ENCODE measurements at places on chromosomes 5 and 9.

DNA sequence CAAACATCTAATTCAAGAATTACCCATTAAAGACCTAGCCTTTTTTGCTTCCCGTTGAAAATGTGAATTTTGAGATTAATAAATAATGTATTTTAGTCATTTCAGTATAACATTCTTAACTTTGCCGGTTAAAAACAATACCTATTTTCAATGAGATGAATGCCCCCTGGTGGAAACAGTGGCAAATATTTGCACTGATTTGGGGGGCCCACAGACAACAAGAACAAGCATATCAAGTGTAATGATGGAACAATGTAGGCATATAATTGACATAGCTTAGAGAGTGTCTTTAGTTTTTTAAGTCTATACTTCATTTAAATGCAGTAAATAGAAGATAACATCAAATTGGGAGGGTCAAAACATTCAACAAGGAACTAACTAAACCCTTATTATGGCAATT lies 111.9 kb downstream of the NTRK2 start:
- no peaks in the 10 kb centered on the region for H3K36me3 ChIP-seq
- no peaks in the 10 kb centered on the region for H3K27me3 ChIP-seq
- no peak overlapping the region for H3K27ac ChIP-seq
- H3K4me1 ChIP-seq = no peaks in the 10 kb centered on the region
- DNase-seq = no peak
- H3K4me3 ChIP-seq = no peak overlapping the region

DNA sequence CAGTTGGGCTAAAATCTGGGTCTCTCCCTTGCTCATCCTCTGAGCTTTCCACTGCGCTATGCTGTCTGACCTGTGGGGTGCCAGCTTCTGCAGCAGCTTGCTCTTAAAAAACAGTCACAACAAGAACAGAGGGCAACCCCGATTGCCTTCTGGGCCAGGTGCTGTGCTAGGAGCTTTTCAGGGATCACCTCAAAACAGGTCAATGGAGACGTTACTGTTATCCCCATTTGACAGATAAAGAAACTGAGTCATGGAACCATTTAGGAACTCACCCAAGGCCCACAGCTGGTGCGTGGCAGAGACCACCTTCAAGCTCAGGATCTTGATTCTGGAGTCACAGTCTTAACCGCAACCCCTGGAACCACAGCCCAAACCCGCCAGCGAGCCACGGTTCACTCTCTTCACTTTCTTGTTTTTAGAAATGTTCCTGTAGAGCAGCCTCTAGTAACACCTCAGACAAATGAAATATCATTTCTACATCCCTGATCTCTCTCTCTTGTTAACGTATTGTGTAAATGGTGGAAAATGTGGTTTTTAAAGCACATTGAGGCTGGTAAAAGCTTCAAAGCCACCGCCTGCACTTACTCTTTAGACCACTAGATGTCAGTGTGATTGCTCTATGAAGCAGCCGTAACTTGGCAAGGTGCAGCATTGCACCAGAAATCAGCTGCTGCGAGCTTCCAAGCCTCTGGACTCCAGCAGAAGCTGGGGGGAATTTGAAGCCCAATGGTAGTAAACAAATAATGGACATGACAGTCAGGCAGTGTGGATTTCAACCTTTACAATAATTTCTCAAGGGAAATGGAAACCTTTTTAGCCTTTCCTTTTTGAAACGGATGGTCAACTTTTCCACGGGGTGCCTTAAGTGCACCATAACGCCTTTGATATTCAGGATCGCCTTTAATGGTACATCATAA lies 1.7 kb downstream of the FYB1 start:
- no peak overlapping the region for H3K4me3 ChIP-seq
- no peaks in the 10 kb centered on the region for H3K36me3 ChIP-seq
- peak; percentile 96 for DNase-seq
- H3K4me1 ChIP-seq = peaks cover 12% of the 10 kb centered on the region
- no peaks in the 10 kb centered on the region for H3K27me3 ChIP-seq
- H3K27ac ChIP-seq = no peak overlapping the region

DNA sequence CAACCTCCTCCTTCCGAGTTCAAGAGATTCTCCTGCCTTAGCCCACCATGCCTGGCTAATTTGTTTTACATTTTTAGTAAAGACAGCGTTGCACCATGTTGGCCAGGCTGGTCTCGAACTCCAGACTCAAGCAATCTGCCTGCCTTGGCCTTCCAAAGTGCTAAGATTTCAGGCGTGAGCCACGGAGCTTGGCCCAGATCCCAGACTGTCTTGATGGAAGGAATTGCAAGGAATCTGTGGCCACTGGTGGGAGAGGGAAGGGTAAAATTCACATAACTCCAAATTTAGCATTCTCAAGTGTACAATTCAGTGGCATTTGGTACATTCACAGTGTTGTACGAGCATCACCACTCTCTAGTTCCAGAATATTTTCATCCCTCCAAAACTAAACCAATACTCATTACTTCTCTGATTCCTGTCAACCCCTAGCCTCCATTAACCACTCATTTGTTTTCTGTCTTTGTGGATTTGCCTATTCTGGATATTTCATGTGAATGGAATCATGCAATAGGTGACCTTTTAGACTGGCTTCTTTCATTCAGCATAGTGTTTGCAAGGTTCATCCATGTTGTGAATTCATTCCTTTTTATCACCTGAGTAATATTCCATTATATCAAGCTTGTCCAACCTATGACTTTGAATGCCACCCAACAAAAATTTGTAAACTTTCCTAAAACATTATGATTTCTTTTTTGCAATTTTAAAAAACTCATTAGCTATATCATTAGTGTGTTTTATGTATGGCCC lies 8.9 kb upstream of the MYO10 start:
- no peaks in the 10 kb centered on the region for H3K4me1 ChIP-seq
- H3K27me3 ChIP-seq = no peaks in the 10 kb centered on the region
- H3K36me3 ChIP-seq = no peaks in the 10 kb centered on the region
- no peak overlapping the region for H3K4me3 ChIP-seq

DNA sequence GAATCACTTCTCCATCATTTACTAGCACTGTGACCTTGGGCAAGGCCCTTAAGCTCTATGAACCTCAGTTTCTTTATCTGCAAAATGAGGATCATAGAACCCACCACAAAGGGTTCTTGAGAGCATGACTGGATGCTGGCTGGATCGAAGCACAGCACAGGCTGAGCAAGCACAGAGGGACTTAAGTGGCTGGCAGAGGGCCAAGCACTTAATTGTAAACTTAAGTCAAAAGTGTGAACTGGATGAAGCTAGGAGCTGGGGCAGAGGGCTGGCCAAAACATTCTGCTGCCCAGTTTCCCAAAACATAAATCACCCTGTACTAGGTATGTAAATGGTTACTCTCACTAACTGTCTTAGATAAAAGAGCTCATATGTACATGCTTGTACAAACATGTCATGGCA lies 112.3 kb upstream of the WWC1 start:
- no peak overlapping the region for H3K4me3 ChIP-seq
- DNase-seq = no peak
- no peaks in the 10 kb centered on the region for H3K36me3 ChIP-seq
- peaks cover 7% of the 10 kb centered on the region for H3K4me1 ChIP-seq

DNA sequence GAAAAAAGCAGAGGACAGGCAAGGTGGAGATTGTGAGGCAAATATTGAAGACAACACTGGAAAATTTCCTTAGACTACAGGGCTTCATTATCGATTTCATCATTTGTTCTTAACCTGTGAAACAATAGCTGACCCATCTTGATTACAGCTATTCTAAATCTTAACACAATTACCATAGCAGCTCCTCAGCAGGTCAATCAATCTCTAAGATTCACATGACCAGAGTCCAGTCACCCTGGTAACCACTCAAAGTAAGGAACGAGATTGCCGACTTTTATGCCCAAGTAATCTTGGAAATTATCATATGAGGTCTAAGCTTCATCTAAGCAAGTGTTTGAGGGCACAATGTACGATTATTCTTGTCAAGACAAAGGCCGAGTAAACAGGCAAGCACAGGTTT lies 93.8 kb downstream of the TTC39B start:
- no peaks in the 10 kb centered on the region for H3K36me3 ChIP-seq
- DNase-seq = no peak
- H3K4me1 ChIP-seq = no peaks in the 10 kb centered on the region
- no peaks in the 10 kb centered on the region for H3K27me3 ChIP-seq

DNA sequence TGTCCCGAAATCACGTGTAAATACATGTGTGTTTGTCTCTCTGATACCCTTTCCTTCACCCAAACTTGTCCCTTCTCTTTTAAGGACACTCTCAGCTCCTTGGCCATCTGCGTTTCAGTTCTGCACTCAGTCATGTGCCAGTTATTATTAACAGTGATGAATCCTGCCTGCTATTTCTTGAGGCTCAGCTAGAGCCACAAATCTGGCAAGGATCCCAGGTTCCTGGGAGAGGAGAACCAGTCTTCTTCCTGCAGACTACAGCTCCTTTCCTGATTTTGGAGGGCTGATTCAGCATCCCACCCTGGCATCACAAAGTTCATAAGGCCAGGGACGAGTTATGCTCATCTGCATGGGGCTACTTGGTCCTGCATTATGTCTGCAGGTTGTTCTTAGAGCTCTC lies 5.6 kb downstream of the MAMDC2 start:
- no peaks in the 10 kb centered on the region for H3K36me3 ChIP-seq
- no peak overlapping the region for H3K4me3 ChIP-seq
- peaks cover 8% of the 10 kb centered on the region for H3K4me1 ChIP-seq
- no peak for DNase-seq

DNA sequence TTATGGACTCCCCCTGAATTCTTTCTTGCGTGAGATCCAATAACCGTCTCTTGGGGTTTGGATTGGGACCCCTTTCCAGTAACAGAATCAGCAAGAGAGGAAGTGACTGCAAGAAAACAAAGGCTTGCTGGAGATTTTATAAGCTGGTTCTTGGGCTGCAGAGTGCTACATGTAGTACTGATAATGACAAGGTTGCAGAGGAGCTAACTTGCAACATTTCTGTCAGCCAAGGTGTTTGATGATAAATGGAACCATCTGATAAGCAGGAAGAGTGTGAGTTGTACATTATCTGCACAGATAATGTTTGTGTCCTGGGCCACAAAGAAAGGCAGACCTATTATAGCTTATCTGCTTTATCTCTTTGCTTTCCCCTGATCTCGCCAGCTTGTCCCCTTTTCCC lies 37.1 kb downstream of the DNAJB5 start:
- peaks cover 6% of the 10 kb centered on the region for H3K4me1 ChIP-seq
- H3K27ac ChIP-seq = no peak overlapping the region
- no peaks in the 10 kb centered on the region for H3K27me3 ChIP-seq
- DNase-seq = peak; percentile 76
- no peak overlapping the region for H3K4me3 ChIP-seq

All from trophoblast cell (in vitro differentiated cells and primary cell).